ENCODE measurements at places on chromosomes 2 and 18.

GRCh38 chr2:168722592-168722991, 79.8 kb upstream of the NOSTRIN start:
- no peak for DNase-seq

- DNase-seq: no peak
Observed at GRCh38 chr2:497770-498492, 179.3 kb downstream of the TMEM18 start.

- no peak for DNase-seq
Observed at GRCh38 chr2:186126181-186126580, 359.9 kb upstream of the ZC3H15 start.

DNA sequence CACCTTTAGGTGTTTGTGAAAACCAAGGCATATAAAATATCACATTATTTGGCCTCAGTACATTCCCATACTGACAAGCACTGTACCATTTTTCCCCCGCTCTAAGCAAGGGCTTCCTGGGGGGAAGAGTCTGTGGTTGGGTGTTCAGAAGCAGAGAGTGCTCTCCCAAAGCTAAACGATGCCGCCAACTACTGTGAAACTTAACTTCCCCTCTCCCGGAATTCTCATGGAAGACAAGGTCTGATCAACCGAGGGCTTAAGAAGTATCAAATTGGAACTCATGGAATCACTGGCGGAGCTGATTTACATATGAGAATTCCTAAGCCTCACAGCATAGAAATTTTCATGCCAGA, 433 bp upstream of the MFF start:
- DNase-seq: no peak

All from cerebellar nuclear complex (tissue), 1 donor.